GM23338 (cell line): ENCODE measurements at places on chromosomes 1 and 21. TPM values are rescaled to one million over a fixed set of nuclear protein-coding genes. Genes with fewer than 3 reads are reported as not detected.

GRCh38 chr1:50929376-50929958 lies 30.6 kb downstream of the FAF1 start:
- DNase-seq = peak; percentile 56

The LINGO4 gene
- total RNA-seq = not detected in 2 replicates

DNA sequence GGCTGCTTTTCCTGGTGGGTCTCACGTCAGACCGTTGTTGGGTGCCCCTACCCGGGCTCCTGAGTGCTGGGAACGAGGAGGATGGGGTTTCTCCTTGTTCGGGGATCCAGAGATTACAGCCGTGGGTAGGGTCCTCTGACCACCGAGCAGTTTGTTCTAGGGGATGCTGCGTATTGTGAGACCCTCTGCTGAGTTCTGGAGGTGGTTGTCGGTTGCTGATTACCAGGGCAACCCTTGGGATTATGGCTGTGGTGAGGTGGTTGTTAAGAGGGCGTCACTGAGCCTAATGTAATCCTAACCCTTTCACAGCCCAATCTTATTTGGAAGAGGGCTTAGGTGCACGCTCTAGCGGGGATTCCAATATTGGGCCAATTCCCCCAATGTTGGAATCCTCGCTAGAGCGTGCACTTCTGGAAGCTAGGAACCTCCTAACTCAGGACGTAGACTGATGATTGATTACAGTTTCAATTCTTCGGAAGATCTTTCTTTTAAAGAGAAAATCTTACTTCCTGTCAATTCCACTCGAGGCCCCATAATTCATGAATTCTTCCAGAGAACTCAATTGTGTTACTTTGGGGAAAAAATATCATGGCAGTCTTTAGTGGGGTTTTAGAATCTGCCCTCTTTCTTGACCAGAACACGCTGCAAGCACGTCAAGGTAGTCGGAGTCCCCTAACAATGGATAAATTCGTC lies 483 bp downstream of the TCEANC2 start:
- DNase-seq = peak; percentile 38

The ASPM gene
- 64.9 and 65.4 TPM in 2 replicates for total RNA-seq

GRCh38 chr1:9442278-9442846 lies 96.9 kb upstream of the SLC25A33 start:
- no peak for DNase-seq
